ENCODE measurements at places on chromosomes 5 and 9.
A peak's percentile ranks its signal among the peaks of the same experiment; 100 is the strongest.

- DNase-seq, result peak; percentile 60
Measured at GRCh38 chr9:129006328-129007034, 21.6 kb downstream of the SH3GLB2 start.

DNA sequence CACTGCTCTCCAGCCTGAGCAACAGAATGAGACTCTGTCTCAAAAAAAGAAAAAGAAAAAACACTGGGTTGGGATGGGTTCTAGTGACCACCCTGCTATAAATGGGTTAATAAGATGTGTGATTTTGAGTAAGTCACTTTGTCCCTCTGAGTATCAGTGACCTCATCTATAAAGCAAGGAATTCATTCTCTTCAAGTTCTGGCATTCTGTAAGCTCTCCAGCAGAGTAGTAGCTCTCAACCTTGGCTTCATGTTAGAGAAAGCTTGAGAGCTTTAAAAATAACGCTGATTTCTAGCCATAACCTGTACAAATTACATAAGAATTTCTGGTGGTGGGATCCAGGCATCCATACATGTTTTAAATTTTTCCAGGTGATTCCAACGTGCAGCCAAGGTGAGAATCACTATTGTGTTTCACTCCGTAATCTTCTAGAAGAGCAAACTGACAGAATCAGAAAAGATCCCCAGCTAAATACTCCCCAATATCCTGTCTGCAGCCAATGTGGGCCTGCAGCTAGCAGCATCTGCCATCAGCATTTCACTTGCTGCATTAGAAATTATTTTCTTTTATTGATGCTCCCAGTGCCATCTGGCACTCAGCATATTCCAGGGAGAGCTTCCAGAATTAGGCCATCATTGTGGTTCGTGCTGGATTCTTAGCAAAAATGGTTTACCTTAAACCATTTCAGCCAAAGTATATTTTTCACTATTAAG is 109.4 kb downstream of the FEM1C start:
- DNase-seq, result no peak

- no peak for DNase-seq
Measured at GRCh38 chr5:81212211-81212751, 20.8 kb upstream of the CKMT2 start.

DNA sequence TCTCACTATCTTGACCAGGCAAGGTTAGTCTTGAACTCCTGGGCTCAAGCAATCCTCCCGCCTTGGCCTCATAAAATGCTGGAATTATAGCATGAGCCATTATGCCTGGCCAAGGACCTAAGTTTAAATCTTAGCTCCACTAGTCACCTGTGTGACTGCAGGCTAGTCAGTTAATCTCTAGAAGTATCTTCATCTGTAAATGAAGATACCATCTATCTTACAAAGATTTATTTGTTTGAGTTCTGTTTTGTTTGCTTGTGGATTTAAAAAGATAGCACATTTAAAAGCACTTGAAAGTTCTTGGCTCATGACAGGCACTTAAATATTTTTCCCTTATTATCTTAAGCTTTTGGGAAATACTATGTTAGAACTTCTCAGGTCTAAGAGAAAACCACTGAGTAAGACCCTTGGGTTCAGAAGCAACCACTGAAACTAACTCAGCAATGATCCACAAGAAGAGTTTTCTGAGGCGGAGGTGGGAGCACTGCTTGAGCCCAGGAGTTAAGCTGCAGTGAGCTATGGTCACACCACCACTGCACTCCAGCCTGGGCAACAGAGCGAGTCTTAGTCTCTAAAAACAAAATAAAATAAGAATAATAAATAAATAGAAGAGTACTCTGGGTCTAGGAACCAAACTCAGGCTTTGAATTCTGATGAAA is 19.1 kb downstream of the TMEM245 start:
- DNase-seq, result no peak

DNA sequence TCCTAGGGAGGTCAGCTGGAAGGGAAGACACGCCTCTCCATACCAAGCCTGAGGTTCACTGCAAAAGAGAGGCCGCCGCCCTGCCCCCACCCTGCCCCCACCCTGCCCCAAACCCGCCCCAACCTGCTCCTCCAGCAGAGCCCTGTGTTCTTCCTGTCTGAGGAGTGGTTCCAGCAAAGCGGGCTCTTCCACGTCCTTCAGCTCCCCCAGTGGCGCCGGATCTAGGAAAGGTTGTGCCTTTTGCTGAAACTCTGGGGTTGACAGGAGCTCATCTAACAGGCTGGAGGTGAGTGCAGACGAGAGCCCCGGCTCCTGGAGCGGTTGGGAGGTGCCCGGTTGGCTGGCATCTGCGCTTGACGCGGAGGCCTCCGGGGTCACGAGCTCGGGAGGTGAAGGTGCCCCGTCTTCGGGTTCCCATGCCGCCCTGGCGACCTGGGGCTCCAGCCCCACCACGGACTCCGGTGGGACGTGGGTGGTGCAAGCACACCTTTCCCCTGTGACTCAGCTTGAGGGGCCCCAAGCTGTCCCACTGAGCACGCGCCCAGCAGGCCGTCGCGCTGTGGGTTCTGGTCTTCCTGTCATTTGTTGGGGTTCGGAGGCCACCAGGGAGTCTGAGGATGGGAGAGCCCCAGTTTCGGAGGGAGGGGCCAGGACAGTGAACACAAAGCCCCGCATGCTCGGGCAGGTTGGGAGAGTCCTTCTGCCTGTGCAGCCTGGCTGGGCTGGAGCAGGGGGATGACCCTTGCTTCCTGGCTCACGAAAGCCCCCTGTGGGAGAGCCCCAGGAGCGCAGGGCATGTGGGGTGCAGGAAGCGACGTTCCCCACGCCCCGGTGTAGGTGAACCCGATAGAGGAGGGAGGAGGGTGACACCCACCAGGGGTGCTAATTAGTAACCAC is 1467.1 kb downstream of the FOXD4L5 start:
- peak; percentile 68 for DNase-seq

DNA sequence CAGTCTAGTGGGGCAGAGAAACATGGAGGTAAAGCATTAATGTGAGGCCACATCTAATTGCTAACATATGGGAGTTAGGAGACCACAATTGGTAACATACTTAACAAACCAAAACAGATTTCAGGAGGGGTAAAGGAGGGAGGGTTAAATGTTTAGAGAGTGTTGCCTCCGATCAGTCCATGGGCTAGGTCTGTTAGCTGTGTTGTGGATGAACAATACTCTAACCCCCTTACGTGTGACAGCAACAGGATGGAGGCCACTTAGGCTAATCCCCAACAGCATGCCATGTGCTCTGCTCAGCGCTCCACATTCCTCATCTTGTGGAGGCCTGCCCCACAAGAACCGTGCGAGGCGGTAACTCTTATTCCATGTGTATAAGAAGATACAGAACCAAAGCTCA is 167.0 kb downstream of the CRB2 start:
- DNase-seq, result no peak

- DNase-seq, result no peak
Measured at GRCh38 chr5:72121780-72122445, 14.6 kb downstream of the MAP1B start.

DNA sequence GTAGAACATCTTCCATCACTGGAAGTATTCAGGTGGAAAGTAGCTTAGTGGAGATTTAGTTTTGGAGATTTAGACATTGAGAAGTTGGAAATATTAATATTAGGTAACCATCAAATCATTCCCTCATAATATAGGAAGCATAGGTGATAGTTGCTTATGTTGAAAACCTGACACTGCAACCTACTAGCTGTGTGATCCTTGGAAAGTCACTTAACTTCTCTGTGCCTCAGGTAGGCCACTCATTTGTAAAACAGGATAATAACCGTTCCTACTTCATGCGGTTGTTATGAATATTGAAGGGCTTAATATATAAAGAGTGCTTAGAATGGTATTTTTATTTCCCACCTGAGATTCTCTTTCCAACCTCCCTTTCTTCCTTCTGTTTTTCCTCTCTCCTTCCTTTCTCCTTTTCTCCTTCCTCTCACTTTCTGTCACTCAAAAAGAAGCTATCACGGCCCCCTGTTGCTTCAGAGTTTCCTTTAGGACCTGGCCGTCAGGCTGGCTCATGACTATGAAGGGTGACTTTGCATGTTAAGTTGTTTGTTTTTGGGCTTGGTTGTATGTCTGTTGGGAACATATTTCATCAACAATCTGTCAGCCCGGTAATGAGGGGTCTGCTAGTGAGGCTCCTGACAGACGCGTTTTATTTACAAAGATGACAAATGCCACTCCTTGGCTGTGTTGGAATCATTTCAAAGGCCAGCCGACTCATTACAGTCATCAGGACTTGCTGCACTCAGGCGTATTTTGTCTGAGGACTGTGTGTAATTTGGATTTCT is 31.0 kb downstream of the DOCK2 start:
- no peak for DNase-seq

- DNase-seq, result no peak
Measured at GRCh38 chr5:172973931-172974330, 9.6 kb upstream of the ATP6V0E1 start.

DNA sequence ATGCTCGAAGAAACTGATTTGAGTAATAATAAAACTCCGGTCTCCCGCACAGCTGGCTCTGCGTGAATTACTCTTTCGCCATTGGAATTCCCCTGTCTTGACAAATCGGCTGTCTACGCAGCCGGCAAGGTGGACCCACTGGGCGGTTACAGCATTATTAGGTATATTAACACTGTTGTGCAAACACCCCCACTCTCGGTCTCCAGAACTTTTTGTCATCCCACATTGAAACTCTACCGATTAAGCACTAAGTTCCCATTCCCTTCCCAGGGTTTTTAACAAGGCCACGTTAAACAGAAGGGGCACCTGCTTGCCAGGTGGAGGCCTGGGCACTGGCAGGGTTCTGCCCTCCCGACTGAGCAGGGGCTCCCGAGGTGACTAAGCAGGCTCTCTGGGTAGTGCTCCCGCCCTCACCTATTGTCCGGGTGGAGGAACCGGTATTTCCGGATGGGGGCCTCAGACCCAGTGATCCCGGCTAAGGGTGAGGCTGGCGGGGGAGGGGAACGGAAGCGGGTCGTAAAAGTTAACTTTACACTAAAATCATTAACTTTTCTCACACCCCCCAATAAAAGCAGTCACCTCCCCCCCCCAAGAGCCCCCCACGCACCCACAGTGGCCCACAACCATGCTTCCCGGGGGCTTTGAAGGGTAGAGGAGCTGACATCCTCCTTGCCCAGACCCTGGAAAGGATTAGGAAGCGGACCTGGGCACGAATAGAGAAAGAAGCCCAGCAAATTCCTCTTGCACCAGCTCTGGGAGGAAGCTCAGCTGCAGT is 53.5 kb upstream of the TJP2 start:
- DNase-seq, result no peak

DNA sequence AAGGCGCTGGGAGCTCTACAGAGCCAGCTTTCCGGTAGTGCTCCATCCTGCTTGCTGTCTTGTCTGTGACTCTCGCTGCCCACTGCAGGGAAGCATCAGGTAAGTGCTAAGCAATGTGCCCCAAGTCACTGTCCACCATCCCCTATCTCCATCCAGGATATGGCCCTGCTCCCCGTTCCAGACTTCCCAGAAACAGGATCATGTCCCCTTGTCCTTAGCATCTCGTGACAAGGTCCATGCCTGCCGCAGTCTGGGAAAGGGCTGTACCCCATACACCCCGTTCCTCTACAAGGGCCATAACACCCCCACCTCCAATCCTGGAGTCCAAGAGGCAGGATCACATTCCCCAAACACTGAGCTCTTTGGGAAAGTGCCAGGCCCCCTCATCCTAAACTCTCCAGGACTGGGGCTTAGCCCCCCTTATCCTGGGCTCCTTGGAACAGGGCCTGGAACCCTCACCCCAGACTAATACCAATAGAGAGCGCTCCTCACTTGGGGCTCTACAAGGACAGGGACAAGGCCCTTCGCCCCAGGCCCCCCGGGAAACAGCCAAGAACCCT is 566 bp downstream of the RPP25L start:
- DNase-seq, result no peak

- DNase-seq, result no peak
Measured at GRCh38 chr5:115857057-115857479, 15.3 kb downstream of the AP3S1 start.

GRCh38 chr5:177116631-177117373 is 16.8 kb upstream of the NSD1 start:
- peak; percentile 88 for DNase-seq

- no peak for DNase-seq
Measured at GRCh38 chr9:12774861-12775678, at the start of gene LURAP1L. TSS of gene LURAP1L (plus strand) at chr9:12775020. CDS start at chr9:12775716, 696 bp downstream.

DNA sequence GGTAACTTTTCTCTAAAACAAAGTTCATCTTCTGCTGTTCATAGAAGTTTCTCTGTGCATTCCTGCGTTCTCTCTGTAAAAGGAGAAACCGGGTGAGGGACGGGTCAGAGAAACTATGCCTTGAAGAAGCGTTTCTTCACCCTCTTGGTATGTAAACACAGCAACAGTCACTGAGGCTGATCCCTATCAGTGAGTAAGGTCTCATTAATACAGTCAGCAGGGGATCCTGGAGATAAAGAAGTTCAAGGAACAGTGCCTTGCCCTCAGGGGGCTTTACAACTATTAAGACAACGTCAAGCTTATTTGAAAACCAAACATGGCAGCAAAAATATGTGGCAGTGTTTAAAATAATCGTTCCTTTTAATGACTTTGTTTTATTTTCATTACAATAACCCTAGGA is 202.9 kb upstream of the IL12B start:
- no peak for DNase-seq

DNA sequence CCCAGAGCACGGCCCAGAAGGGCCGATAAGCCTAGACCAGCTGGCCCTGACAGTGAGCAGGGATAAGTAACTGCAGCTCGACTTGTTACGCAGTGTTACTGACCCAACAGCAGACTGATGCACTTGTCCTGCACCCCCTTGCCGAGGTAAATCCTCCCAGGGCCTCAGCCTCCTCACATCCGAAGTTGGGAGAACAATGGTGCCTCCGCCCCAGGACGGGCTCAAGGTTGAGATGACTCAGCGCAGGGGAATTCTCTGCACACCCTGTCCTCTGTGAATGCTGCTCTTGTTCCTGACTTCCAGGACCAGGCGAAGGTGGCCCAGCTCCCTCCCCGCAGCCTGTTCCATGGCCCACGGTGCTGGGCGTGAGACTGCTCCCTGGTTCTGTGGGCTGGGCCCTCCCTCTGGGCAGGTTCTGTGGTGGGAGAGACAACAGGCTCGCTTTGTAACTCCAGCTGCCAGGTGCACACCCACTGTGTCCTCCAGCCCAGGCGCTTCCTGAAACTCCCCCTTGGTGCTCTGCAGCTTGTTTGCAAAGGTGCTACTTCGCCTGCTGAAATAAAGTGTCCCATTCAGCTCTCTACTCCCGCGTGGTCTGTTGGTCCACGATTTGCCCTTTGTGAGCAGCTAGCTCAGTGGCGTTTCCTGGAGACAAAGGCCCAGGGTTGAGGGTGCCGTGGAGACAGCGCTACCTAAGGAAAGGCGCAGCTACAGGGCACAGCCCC is 40.1 kb upstream of the SLC6A19 start:
- DNase-seq, result no peak
